Skeletal muscle cell (primary cell): ENCODE measurements at places on chromosomes 4 and X.

- DNase-seq, result peak; percentile 19
These were observed 153.8 kb upstream of the RAPGEF2 start for GRCh38 chr4:158949099-158949498.

- no peak for DNase-seq
These were observed 74.8 kb downstream of the WWC2 start for GRCh38 chr4:183173580-183174526.

DNA sequence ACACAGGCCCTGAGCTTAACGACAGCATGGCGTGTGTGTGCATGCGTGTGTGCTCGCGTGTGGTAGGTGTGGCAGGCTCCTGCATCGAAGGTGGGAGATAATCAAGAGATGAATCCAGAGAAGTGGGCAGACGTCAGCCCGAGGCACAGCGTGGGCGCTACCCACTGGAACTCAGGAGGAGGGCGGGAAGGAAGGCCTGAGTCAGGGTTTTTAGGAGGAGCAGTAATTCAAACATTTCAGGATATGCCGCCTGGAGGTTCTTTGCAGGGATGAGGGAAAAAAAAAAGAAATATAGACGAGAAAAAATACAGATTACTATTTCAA is 66.3 kb upstream of the STX18 start:
- DNase-seq, result no peak

GRCh38 chrX:13001961-13002671 is 27.2 kb downstream of the TMSB4X start:
- no peak for DNase-seq

DNA sequence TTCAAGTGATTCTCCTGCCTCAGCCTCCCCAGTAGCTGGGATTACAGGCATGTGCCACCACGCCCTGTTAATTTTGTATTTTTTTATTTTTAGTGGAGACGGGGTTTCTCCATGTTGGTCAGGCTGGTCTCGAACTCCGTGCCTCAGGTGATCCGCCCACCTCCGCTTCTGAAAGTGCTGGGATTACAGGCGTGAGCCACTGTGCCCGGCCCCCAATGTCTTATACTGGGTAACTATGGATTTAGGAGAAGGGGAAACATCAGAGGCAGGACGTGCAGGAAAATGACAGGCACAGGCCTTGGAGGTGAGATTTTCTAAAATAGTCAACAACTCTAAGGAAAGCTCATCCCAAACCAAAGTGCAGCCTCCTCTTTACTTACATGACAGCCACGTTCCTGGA is 11.1 kb upstream of the TSPYL2 start:
- DNase-seq, result no peak

- DNase-seq, result no peak
These were observed 156.9 kb downstream of the AFAP1 start for GRCh38 chr4:7782783-7783182.

GRCh38 chr4:170940043-170940724 is 850.4 kb upstream of the AADAT start:
- no peak for DNase-seq

DNA sequence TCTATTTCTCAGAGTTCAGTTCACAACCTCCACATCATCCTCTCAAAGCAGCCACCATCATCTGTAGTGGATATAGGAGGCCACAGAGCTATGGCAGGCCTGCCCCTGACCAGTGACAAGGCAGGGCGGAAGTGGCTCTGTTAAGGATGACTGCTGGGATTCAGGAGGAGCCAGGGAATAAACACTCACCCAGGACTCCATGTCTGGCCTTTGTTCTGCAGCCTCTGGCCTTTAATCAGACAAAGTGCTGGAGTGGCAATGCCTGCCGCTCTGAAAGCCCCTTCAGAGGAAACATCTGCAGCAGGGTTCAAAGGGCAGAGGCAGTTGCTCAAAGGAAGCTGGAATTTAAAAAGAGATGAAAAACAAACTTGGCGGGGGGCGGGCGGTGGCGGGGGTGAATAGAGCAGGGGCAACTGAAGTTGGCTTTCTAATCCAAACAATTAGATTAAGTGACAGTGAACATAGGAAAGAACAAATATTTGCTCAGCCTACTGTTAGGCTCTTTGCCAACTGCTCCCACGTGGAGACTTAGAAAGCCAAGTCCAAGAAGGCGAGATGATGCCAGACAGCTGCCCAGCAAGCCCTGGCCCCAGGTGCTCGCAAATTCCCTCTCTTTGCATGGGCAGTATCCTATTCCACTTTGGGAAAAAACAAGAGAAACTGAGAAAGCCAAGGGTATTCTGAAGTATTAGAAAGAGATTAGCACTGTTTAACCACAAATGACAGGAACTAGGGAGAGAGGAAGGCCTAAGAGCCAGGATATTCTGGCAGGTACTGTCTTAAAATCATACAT is 5.5 kb downstream of the MPP1 start:
- DNase-seq, result no peak

DNA sequence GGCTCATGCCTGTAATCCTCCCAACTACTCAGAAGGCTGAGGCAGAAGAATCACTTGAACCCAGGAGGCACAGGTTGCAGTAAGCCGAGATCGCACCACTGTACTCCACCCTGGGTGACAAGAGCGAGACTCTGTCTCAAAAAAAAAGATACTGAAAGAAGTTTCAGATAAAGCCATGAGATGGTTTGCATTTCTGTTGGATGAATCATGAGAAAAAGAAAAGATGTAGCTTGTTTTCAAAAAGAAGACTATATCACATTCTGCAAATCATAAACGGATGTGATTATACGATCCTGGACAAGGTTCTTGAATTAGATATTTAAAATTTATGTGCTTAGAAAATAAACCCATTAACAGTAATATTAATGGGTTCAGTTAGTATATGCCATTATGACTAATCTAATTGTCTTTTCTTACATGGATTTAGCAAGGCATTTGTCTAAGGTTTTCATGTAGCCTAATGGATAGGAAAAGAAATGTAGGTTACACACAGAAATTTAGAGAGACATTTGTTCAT is 345.9 kb downstream of the SLC7A11 start:
- no peak for DNase-seq

GRCh38 chr4:60723796-60724195 is 476.3 kb upstream of the ADGRL3 start:
- no peak for DNase-seq

- DNase-seq, result no peak
These were observed 3.5 kb downstream of the MND1 start for GRCh38 chr4:153348006-153348405.

DNA sequence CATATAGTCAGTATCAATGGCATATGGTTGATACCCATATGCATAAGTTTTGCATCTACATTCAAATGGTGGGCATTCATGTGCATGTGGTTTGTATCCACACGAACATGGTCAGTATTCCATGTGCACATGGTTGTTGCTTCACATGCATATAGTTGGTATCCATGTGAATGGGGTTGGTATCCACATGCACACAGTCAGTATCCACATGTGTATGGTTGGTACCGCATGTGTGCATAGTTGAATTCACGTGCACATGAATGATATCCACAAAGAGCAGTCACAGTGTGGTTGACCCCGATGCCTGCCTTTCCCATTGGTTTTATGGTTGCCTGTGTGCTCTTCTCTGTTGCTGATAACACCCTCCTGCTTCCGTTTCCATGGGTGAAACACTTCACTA is 427.9 kb downstream of the STIM2 start:
- no peak for DNase-seq

DNA sequence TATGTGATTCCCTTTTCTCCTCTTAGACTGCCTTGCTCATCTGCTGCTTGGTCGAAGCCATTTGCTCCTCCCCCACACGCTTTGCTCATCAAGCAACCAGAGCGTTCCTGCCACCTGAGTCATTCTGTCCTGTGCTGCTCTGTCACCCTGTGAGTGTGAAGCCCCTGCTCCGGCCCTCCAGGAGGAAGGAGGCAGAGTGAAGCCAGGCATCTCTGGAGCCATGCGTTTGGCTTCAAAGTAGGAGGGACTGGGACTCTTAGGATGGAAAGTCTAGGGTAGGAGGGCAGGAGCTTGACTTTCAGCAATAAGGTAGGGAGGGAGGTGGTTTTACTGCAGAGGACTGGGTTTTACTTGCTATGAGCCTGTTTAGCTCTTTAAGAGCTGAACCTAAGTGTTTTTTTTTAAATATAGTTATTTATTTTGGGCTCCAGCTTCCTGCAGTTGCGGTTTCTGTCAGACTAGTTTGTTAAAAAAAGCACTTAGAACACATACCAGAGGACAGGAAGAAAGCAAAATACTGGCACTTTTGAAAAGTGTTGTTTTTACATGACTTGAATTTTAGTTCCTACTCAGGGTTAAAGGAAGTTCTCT is 63.6 kb downstream of the SPINK2 start:
- DNase-seq, result peak; percentile 86

DNA sequence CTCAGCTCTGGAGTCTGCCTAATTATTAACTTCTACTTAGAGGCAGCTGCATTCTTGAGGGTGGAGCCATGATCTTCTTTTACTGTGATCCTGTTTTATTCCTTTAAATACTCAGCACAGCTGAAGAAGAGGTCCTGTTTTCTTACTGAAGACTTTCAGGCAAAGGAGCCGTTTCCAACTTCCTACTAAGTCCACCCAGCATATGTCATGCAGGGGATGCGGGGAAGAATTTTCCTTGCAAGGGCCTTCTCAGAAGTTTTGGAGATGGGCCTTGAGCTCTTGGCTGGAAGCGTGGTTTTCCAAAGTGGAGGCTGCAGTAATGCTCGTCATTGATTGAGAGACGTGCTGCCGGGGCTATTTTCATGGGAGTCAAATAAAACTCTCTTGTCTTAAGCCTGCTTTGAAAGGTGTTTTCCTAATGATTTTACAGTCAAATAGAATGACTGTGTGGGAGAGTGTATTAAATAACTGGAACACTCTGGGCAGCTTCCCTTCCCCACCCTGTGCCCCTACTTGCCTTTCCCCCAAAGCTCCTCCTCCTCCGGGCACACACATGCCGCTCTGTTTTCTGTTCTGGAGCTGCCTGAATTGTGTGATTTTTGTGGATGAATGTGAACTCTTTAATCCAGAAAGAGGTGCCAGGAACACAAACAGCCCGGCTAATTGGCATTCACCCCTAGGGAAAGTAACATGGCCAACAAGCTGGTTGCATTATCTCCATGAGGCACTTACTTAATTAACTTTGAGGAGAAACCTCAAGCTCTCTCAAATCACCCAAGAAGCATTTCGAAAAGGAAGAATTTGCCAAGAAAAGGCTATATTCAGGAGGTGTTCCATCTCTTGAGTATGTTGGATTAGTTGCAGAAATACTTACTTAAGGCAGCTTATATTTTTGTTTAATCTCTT is 28.1 kb downstream of the FGF2 start:
- no peak for DNase-seq

- peak; percentile 40 for DNase-seq
These were observed 39.1 kb upstream of the NSUN7 start for GRCh38 chr4:40710484-40711254.

DNA sequence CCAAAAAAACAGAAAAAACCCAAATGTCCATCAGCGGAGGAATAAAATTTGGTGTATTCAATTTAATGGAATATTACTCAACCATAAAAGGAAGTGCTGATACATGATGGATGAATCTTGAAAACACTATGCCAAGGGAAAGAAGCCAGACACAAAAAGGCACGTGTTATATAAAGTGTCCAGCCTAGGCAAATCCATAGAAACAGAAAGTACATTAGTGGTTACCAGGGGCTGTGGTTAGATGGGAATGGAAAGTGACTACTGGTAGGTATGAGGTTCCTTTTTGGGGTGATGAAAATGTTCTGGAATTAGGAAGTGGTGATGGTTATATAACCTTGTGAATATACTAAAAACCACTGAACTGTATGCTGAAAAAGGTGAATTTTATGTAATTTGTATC is 3.5 kb upstream of the CDKL2 start:
- no peak for DNase-seq

DNA sequence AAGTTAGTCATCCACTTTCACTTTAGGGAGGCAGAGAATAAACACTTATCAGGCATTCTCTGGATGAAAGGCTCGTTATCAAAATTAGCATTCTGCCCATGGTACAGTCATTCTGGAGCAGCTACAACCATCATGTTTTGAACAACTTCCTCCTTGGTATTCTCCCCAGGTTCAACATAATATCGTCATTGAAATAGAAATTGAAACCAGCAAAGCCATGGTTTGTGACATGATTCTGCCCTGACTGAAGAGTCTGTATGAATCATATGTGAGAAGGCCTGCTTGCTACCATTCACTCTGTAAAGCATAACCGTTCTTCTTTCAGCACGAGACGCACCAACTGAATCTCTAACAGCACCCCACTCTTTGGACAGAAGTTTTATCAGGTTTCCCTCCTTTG is 127.5 kb upstream of the RADX start:
- DNase-seq, result no peak

DNA sequence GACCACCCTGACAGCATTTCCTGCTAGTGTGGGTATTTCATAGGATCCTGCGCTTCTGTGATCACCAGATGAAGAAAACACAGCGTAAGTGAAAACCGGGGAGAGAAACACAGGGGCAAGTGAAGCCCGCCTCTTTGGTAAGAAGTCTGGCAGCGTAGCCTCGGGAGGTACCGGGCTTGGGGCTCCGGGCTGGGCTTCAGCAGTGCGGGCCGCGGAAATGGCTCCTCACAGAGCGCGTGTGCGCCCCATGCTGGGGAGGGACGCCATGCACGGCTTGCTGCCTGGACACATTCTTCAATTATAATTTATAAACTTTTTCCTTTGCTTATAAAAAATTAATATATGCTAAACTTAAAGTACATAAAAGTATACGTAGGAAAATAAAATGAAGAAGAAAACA is 151.5 kb downstream of the AFAP1 start:
- DNase-seq, result no peak

- no peak for DNase-seq
These were observed 61.9 kb downstream of the HOPX start for GRCh38 chr4:56619160-56619559.

DNA sequence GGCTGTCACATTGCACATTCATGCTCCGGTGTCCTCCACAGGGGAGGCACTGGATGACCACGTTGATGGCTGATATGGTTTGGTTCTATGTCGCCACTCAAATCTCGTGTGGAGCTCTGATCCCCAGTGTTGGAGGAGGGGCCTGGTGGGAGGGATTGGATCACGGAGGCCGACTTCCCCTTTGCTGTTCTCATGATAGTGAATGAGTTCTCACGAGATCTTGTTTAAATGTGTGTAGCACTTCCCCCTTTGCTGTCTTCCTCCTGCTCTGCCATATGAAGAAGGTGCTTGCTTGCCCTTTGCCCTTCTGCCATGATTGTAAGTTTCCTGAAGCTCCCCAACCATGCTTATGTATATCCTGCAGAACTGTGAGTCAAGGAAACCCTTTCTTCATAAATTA is 22.3 kb upstream of the NAT8L start:
- no peak for DNase-seq

DNA sequence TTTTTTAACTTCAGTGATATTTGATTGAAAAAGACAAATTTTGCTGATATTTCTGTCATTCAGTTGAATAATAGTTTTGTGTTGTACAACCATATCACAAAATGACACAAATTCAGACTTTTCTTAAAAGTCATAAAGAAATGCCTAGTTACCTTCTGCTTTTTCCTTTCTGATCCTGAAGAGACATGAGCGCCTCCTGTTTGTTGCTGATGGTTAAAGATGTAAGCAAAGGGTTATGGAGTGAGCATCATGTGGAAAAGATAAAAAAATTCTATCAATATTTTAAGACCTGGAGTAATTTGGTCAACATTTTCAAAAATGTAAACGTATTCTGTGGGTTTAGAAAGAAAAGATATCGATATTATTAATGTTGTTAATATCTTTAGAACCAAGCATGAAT is 669.9 kb upstream of the NR3C2 start:
- no peak for DNase-seq

- no peak for DNase-seq
These were observed 163.8 kb upstream of the CENPE start for GRCh38 chr4:103361926-103362325.

- peak; percentile 21 for DNase-seq
These were observed 101.0 kb upstream of the HS3ST1 start for GRCh38 chr4:11529625-11530201.
